ENCODE measurements at places on chromosomes 11 and 22. TPM values are rescaled to one million over a fixed set of nuclear protein-coding genes. Genes with fewer than 3 reads are reported as not detected.

The C11orf65 gene
- 0.21 TPM for total RNA-seq

The SELENOH gene
- total RNA-seq, result 96.8 TPM

The TRIM49 gene
- 0.05 TPM for total RNA-seq

The DHCR7 gene
- total RNA-seq, result 46.5 TPM

The CNGA4 gene
- total RNA-seq, result 0.06 TPM

The RIMBP3C gene
- 0.13 TPM for total RNA-seq

The VPREB1 gene
- not detected for total RNA-seq

The CDHR5 gene
- total RNA-seq, result not detected

The NAV2 gene
- 33.0 TPM for total RNA-seq

The GPHA2 gene
- total RNA-seq, result not detected

The SDHD gene
- 66.1 TPM for total RNA-seq

Measured in A549 treated with Hydrocortisone at 1 μM for 4 hours (cell line).